Colonic mucosa (tissue), 4 donors: ENCODE measurements at places on chromosomes 16 and 17. TPM values are rescaled to one million over a fixed set of nuclear protein-coding genes. Genes with fewer than 3 reads are reported as not detected.

DNA sequence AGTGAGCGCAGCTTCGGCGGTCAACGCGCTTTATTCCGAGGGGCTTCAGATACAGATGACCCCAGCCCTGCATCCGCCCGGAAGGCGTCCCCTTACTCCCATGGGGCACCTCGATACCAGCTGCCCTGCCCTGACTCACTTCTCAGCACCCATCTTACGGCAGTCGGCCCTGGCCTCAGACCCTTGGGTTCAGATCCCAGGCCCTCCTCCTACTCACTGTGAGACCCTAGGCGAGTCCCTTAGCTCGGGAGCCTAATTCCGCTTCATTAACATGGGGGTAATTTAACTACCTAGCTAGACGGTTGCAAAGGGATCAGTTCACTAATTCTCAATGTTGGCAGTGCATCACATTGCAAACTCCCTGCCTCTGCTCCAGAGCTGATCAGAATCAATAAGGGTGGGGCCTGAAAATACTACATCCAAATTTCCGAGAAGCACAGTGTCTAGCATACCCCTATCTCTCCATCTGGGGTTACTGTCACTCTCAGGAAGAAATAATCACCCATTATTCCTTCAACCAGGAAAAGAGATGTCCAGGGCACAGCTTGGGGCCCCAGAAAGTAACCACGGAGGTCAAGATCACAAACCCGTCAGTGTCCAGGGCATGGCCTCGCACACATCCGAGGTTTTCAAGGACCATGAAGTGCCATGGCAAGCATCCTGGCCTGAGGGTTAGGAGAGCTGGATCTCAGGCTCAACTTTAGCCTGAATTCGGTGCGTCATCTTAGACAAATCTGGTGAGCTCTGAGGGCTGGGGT lies 415 bp upstream of the FLOT2 start:
- H3K27ac ChIP-seq, result peak overlapping the region; percentile 89
- no peaks in the 10 kb centered on the region for H3K36me3 ChIP-seq
- peak overlapping the region; percentile 92 for H3K4me3 ChIP-seq
- H3K4me1 ChIP-seq, result peaks cover 19% of the 10 kb centered on the region
- DNase-seq, result no peak
- H3K27me3 ChIP-seq, result no peaks in the 10 kb centered on the region

- no peak overlapping the region for H3K27ac ChIP-seq
- H3K4me1 ChIP-seq, result no peaks in the 10 kb centered on the region
- H3K36me3 ChIP-seq, result no peaks in the 10 kb centered on the region
Observed at GRCh38 chr16:86088287-86088686, 189.3 kb downstream of the IRF8 start.

Gene FBXW10B
- 4.2 TPM for total RNA-seq

DNA sequence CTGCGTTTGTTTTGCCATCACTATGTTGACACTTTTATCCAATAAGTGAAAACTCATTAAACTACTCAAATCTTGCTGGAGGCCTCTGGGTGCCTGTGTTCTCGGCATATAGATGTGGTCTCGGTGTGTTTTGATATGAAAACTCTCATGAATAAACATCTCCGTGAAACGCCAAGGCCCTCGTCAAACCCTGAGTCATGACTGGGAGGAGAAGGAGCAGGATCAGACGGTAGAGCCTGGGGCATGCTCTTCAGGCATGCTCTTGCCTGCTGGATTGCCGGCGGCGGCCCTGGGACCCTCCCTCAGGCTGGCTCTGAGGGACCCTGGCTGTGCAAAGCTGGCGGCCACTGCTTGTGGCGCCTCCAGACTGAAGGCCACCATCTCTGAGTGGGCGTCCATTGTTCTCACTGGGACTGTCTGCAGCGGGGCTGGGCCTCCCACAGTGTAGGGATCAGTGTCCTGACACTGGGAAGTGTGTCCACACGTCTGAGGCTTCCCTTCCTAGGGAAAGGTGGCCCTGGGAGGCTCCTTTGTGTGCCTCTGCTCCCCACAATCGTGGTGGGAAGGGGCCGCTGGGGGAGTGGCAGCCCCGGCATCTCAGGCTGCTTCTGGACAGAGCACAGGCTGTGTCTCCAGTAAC lies 1.7 kb upstream of the NPB start:
- no peak overlapping the region for H3K27ac ChIP-seq
- H3K27me3 ChIP-seq, result peaks cover 4% of the 10 kb centered on the region
- H3K36me3 ChIP-seq, result no peaks in the 10 kb centered on the region
- no peaks in the 10 kb centered on the region for H3K4me1 ChIP-seq
- H3K4me3 ChIP-seq, result no peak overlapping the region

- no peaks in the 10 kb centered on the region for H3K27me3 ChIP-seq
- H3K27ac ChIP-seq, result no peak overlapping the region
- H3K4me3 ChIP-seq, result no peak overlapping the region
- DNase-seq, result peak; percentile 42
- H3K36me3 ChIP-seq, result no peaks in the 10 kb centered on the region
Observed at GRCh38 chr16:16028311-16028999, 79.0 kb downstream of the ABCC1 start.

Gene KRT28
- total RNA-seq, result not detected

DNA sequence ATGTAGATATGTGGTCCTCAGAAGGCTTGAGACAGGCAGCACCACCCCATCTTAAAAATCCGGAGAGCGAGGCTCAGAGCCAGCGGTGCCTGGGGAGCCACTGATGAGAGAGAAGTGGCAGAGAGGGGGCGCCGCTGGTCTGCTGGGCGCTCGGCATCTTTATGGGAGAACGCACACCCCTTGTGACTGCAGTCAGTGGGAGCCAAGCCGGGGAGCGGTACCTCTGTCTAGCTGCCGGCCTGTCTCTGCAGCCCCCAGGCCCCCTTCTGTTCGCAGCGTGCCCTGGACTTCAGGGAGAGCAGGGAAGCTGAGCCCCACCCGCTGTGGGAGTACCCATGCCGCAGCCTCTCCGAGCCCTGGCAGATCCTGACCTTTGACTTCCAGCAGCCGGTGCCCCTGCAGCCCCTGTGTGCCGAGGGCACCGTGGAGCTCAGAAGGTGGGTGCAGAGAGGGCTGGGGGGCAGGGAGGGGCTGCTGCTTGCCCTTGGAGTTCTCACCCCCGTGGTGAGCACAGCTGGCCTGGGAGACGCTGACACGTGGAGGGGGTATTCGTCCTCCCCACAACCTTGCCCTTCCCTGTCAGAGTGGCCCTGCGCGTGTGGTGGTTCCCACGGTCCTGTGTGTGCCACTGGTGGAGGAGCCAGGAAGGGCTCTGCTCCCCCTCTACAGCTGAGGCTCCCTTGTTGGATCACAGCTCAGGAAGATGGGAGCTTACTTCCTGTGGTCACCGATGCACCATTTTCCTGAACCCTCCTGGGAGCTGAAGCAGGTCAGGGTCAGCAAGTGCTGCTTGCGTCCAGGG lies 44.8 kb downstream of the PRMT7 start:
- peaks cover 5% of the 10 kb centered on the region for H3K4me1 ChIP-seq
- H3K36me3 ChIP-seq, result no peaks in the 10 kb centered on the region
- no peaks in the 10 kb centered on the region for H3K27me3 ChIP-seq
- no peak overlapping the region for H3K4me3 ChIP-seq
- no peak overlapping the region for H3K27ac ChIP-seq
- DNase-seq, result no peak

DNA sequence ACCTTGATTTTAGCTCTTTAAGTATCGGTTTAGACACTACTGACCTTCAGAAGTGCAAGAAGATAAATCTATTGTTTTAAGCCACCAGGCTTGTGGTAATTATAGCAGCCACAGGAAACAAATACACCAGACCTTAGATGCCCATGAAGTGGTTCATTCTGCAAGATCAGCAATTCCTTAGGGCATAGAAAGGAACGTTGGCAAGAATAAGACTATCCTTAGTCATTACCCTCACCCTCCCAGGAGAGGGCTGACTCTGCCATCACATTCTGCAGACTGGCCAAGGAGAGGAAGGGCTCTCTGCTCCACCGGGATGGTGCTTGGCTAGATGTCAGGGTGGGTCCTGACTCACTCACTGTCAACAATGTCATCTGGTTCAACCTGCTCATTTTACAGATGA lies 14.1 kb upstream of the NDEL1 start:
- H3K4me1 ChIP-seq, result no peaks in the 10 kb centered on the region
- no peak for DNase-seq
- H3K27me3 ChIP-seq, result no peaks in the 10 kb centered on the region
- H3K27ac ChIP-seq, result no peak overlapping the region
- H3K4me3 ChIP-seq, result no peak overlapping the region

Gene ACSM2B
- 0.22 TPM for total RNA-seq

Gene GLP2R
- total RNA-seq, result 2.1 TPM

Gene RCVRN
- total RNA-seq, result not detected

Gene CRK
- total RNA-seq, result 82.0 TPM

GRCh38 chr17:60371818-60372510 lies 20.0 kb downstream of the USP32 start:
- no peaks in the 10 kb centered on the region for H3K27me3 ChIP-seq
- no peak overlapping the region for H3K27ac ChIP-seq
- DNase-seq, result no peak
- H3K36me3 ChIP-seq, result no peaks in the 10 kb centered on the region

- no peaks in the 10 kb centered on the region for H3K4me1 ChIP-seq
- no peak for DNase-seq
- H3K27me3 ChIP-seq, result no peaks in the 10 kb centered on the region
- no peaks in the 10 kb centered on the region for H3K36me3 ChIP-seq
Observed at GRCh38 chr17:70314506-70314905, 145.2 kb downstream of the KCNJ2 start.

GRCh38 chr16:10088380-10088793 lies 93.8 kb downstream of the GRIN2A start:
- no peaks in the 10 kb centered on the region for H3K36me3 ChIP-seq
- H3K4me1 ChIP-seq, result no peaks in the 10 kb centered on the region
- no peak overlapping the region for H3K4me3 ChIP-seq
- DNase-seq, result no peak
- H3K27ac ChIP-seq, result no peak overlapping the region

DNA sequence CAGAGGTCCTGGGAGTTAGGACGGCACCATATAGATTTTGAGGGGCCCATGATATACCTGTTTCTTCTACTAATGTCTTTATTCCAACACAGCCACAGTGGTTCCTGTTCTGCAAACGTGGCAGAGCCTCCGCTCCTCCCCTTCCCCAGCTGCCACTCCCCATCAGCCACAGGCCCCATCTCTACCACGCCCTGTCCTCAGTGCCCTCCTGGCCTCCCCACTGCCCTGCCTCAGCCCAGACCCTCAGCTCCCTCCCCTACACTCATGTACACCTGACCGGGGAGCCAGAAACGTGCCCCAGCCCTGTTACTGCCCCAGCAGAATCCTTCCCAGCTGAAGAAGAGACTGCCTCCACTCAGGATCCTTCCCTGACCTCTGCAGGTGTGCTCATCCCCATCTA lies 11.9 kb upstream of the RBFOX3 start:
- no peaks in the 10 kb centered on the region for H3K36me3 ChIP-seq
- H3K4me1 ChIP-seq, result no peaks in the 10 kb centered on the region
- H3K27ac ChIP-seq, result no peak overlapping the region
- no peak overlapping the region for H3K4me3 ChIP-seq

- no peak overlapping the region for H3K4me3 ChIP-seq
- H3K4me1 ChIP-seq, result no peaks in the 10 kb centered on the region
- no peak overlapping the region for H3K27ac ChIP-seq
- no peaks in the 10 kb centered on the region for H3K27me3 ChIP-seq
Observed at GRCh38 chr17:10021272-10021984, 116.4 kb upstream of the RCVRN start.

Gene KRTAP4-5
- total RNA-seq, result not detected

Gene PAQR4
- 14.0 TPM for total RNA-seq

DNA sequence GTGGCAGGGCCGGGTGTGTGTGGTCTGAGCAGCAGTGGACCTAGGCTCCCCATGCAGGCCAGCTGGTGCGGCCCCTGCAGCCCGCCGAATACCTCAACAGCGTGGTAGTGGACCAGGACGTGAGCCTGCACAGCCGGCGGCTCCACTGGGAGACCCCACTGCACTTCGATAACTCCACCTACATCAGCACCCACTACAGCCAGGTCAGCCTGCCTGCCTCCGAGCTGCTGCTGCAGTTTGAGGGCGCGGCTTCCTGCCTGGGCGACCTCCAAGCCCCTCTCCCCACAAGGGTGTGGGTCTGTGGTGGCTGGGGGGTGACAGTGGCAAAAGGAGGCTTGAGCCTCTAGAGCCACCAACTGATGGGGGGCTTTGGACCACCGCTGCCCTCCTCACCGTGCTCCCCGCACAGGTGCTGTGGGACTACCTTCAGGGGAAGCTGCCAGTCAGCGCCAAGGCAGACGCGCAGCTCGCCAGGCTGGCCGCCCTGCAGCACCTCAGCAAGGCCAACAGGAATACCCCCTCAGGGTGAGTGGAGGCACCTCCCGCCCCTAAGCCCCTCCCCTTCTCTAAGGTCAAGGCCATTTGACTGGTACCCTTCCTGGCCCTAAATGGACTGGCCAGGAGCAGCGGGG lies 8.4 kb upstream of the SMIM5 start:
- H3K4me1 ChIP-seq, result no peaks in the 10 kb centered on the region
- no peak for DNase-seq
- H3K27me3 ChIP-seq, result no peaks in the 10 kb centered on the region
- no peak overlapping the region for H3K27ac ChIP-seq

Gene HAS3
- 5.1 TPM for total RNA-seq

GRCh38 chr16:17460890-17461289 lies 9.9 kb downstream of the XYLT1 start:
- H3K27ac ChIP-seq, result no peak overlapping the region
- no peak overlapping the region for H3K4me3 ChIP-seq
- DNase-seq, result no peak
- no peaks in the 10 kb centered on the region for H3K36me3 ChIP-seq
- H3K27me3 ChIP-seq, result no peaks in the 10 kb centered on the region

Gene ALOX15
- total RNA-seq, result not detected

DNA sequence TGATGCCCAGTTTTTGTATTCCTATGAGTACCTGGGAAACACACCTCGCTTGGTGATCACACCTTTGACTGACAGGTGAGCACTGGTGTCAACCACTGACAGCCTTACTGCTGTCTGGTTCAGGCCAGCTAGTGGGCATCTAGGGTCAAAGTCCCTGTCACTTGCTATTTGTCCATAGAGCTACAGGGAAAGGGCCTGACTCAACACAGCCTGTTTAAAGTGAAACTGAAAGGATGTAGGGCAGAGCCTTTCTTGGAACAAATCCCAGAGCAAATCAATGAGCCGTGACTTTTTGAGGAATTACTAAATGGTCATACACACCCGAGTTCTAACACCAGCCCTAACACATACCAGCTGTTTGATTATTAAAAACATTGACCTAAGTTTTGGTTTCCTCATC lies 106.8 kb downstream of the DNAH9 start:
- H3K4me3 ChIP-seq, result no peak overlapping the region
- no peaks in the 10 kb centered on the region for H3K4me1 ChIP-seq
- DNase-seq, result peak; percentile 53
- H3K27ac ChIP-seq, result no peak overlapping the region
- H3K36me3 ChIP-seq, result no peaks in the 10 kb centered on the region
- H3K27me3 ChIP-seq, result no peaks in the 10 kb centered on the region

GRCh38 chr16:67039260-67040020 lies 10.5 kb downstream of the CBFB start:
- H3K4me3 ChIP-seq, result no peak overlapping the region
- H3K27me3 ChIP-seq, result no peaks in the 10 kb centered on the region
- DNase-seq, result no peak
- H3K36me3 ChIP-seq, result no peaks in the 10 kb centered on the region
